ENCODE measurements at places on chromosomes 12 and 14.
A peak's percentile ranks its signal among the peaks of the same experiment; 100 is the strongest.

- DNase-seq: no peak
These were observed 361.7 kb downstream of the SNAPC1 start for GRCh38 chr14:62123961-62124360.

DNA sequence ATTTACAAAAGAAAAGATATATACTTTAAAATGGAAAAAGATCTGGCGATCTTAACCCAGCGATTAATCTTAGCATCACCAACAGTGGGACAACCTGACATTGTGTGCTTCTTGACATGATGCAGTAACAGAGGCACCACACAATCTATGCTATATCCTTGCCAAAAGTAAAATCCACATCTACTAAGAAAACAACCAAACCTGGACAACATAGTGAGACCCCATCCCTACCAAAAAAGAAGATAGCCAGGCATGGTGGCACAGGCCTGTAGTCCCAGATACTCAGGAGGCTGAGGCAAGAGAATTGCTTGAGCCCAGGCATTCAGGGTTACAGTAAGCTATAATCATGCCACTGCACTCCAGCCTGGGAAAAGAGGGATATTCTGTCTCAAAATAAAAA is 50.5 kb downstream of the SINHCAF start:
- no peak for DNase-seq

DNA sequence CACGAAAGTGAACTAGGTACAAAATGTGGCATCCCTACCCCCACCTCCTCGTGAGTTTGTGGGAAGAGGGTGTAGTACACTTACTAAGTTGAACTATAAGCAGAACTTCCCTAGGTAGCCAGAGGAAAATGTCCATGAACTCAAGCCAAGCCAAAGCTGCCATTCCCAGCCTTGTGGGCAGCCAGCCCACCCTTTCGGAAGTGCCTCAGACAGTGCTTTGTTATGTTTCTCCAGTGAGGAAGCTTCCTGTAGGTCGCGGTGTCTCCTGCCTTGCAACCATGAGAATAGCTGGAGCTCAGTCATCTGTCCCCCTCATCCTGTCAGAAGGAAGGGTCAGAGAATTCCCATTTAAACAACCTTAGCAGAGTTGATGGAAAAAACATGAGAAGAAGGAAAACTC is 266.9 kb downstream of the DUSP6 start:
- DNase-seq: no peak

DNA sequence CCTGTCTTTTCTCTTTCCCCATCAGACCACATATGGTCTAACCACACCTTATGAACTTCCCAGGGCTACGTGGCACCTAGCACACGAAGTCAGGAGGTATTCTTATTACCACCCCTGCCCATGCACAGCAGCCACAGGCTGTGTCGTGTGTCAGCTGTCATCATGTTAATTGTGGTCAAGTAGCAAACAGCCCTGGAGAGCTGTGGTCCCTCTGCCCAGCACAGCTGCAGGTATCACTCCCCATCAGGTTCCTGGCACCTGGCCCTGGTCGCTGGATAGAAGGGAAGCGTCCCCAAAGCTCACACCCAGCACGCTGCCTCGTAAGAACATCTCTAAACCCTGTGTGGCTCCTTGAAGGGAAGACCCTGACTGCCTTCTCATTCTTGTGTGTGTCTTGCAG is 45.4 kb downstream of the CLMN start:
- no peak for DNase-seq

- no peak for DNase-seq
These were observed 163.4 kb downstream of the OTOGL start for GRCh38 chr12:80262771-80263170.

GRCh38 chr14:24679248-24679961 is 45.4 kb upstream of the GZMB start:
- DNase-seq: no peak

DNA sequence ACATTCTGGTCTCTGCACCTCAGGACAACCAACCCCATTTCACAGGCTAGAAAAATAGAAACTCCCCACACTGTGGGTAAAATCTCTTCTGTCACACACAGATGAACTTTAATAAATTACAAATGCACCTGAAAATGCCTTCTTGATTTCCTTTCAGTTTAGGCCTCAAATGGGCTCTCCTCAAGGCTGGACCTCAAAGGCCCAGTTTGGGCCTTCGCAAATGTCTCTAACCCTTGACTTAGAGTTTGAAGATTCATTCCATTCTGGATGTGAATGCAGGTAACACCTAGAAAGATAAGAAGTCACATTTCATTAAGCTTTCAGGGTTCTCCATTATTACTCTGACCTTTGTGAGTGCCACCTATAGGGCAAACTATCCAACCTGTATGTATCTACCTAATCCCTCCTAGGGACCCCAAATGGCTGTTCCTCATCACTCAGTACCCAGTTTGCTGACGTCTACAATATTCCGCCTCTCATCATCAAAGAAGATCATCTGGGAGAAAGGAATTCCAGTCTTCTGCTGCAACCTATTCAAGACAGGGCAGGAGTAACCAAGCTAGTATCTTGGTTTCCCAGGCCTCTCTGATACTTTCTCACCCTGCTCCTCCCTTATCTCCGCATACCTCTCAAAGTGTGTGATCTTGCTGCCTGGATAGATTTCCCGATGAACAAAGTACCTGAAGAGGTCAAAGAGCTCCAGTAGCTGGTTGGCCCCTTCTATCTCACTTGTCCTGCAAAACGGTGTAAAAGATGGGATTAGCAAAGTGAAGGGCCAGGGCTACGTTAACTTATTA is 776 bp upstream of the CHMP4A start:
- DNase-seq: no peak

DNA sequence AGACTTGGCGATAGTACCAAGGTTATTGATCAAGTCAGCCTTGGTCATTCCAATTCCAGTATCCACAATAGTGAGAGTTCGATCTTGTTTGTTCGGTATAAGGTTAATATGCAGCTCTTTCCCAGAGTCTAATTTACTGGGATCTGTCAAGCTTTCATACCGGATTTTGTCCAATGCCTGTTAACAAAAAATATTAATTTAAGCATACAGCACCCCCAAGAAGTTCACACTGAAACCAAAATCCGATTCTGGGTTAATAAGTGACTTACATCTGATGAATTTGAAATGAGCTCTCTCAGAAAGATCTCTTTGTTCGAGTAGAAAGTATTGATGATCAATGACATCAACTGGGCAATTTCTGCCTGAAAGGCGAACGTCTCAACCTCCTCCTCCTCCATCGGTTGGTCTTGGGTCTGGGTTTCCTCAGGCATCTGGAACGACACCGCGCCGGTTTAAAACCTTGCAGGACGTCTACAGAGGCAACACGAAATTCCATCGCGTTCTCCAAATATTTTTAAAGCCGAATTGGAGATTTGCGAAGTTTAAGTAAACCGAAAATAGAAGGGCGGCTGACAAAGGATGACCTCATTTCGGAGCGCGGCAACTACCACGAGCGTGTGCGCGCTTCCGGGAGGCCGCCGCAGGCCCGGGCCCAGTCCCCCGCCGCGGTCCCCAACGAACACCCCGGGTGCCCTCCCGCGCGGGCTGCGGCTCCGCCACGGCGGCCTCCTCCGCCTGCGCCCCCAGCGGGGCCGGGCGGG is 716 bp downstream of the HSP90AA1 start:
- no peak for DNase-seq

- DNase-seq: no peak
These were observed 3.2 kb downstream of the MLXIP start for GRCh38 chr12:122081697-122082221.

DNA sequence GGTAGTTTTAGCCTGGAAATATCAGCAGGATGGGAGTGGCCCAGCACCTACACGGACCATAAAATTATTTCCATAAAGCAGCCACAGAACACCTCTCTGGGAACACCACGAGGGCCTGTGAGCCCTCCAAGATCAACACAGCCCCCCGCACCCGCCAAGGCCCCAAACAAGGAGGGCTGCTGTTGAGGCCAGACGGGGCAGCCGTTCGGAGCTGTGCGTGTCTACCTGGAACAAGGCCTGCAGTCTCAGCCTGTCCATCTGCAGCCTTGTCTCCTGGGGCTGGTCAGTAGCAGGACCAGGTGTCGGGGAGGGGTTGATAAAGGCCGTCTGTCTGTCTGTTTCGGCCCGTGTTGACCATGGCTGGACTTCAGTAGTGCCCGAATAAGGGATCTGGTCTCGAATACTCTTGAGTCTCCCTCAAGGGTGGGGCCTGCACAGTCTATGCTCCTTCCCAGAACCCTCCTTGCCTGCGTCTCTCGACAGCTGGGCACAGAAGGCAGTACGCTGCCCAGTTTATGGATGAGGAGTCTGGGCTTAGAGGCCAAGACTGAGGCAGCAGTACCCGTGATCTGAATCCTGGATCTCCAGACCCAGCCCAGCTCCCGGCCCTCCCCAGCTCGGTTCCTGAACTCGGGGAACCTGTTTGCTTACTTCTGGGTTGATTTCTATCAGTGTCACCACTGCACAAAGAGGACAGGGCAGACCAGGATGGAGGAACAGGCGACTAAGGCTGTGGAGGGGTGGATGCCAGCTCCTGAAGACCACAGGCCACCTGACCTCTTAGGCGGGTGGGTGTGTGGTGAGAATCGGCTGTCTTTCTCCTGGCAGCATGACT is 23.1 kb upstream of the DLK1 start:
- no peak for DNase-seq

DNA sequence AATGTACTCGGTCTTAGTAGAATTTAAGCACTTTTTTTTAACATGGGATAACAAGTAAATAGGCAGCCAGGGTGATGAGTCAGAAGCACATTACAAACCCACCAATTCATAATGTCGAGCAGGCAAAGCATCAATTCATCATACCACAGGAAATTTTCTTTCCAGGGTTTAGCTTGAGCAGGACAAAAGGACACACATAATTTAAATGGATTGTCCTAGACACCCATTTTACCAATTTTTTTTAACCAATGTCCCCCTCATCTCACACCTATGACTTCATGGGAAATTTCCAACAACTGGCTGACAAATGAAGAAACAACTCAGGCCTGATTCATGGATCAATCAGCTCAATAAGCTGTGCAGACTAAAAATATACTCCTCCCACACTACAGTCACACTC is 58.8 kb upstream of the FOXG1 start:
- peak; percentile 39 for DNase-seq

DNA sequence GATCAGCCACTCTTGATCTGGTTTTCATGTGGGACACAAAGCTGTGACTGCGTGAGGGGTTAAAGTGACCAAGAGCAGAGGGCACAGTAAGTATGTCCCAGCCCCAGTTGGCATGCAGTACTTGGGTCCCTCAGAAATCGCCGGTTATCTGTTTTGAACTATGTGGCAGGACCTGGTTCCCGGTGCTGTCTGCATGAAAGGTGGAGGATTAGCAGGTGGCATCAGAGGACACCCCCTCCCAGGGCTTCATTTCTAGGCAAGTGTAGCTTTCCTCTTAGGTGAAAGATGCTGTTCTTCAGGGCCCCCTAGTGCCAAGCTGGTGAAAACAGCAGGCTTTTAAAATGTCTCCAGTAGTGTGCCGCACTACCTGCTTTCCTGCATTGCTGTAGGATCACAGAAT is 57.1 kb downstream of the ATG14 start:
- DNase-seq: no peak

- no peak for DNase-seq
These were observed 91.2 kb downstream of the RCOR1 start for GRCh38 chr14:102683399-102684297.

GRCh38 chr14:69713209-69713781 is 53.6 kb upstream of the SRSF5 start:
- DNase-seq: no peak

DNA sequence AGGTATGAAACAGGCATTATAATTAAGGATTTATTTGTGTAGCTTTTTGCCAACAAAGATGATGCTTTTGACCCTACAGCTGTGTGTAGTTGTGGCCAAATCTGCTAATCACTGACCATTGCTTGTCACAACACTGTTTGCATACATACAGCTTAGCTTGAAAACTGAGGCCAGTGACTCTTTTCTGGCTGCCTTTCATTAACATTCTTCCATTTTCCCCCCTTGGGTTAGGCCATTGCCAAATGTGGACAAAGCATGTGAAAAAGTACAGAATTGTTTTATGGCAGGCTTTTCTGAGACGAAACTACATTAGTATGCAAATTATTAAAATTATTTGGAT is 263.3 kb downstream of the SLC16A7 start:
- DNase-seq: no peak

GRCh38 chr12:52873832-52874572 is 25.2 kb upstream of the KRT78 start:
- peak; percentile 86 for DNase-seq

GRCh38 chr12:128075332-128075731 is 191.6 kb upstream of the TMEM132C start:
- DNase-seq: no peak

DNA sequence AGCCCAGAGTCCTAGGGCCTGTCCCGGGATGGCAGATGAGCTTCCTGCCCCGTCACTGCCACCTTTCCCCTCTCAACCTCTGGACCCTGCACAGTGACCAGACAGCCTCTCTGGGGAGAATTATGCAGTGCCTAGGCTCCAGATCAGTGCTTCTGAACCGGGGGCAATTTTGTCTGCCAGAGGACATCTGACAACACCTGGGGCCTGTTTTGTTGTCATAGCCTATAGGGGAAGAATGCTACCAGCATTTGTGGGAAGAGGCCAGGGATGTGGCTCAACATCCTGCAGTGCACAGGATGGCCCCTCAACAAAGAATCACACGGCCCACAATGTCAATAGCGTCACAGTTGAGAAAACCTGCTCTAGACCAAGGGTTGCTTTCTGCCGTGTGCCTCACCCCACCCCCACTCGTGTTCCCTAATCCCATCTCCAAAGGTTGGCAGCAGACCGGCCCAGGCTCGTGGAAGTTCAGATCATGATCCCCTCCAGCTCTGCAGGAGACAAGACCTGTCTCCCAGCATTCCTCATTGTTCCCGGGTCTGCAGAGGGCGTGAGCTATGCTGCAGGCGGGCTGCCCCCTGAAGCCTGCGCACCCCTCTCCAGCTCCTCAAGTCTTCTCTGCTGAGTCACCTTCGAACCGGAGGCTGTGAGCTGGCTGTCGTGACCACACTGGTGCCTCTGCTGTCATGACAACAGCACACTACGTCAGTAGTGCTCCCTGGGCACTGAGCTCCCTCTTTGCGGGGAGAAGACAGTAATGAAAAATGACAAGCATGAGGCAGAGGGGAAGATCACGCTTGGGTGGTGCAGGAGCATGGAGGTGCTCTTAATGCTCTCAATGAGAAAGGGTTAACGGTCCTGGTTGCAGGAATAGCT is 2.0 kb upstream of the GAPDH start:
- peak; percentile 93 for DNase-seq

DNA sequence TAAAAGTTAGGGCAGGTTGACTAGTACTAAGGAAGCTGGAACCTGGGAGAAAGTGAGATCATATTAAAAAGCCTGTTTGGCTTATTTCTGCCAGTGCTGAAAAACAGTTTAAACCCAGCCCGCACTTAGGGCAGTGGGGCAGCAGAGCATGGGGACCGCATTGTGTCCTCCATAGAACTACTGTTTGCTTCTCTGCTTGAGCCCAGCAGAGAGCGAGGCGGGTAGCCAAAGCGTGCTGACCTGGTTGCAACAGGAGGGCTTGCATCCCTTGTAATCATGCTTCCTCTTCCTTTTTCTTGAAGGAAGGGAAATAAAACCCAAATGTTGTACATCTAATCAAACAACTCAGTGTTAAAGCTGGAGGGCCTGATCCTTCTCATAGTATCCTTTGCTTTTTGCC is 82.5 kb upstream of the HOXC13 start:
- no peak for DNase-seq

All from fibroblast of skin of left quadriceps (primary cell).